ENCODE measurements at places on chromosomes 3 and 15. TPM values are rescaled to one million over a fixed set of nuclear protein-coding genes. Genes with fewer than 3 reads are reported as not detected.
A peak's percentile ranks its signal among the peaks of the same experiment; 100 is the strongest.

ILDR1 gene
- not detected for total RNA-seq

NMNAT3 gene
- 1.2 TPM for total RNA-seq

ZPLD1 gene
- total RNA-seq: not detected

DNA sequence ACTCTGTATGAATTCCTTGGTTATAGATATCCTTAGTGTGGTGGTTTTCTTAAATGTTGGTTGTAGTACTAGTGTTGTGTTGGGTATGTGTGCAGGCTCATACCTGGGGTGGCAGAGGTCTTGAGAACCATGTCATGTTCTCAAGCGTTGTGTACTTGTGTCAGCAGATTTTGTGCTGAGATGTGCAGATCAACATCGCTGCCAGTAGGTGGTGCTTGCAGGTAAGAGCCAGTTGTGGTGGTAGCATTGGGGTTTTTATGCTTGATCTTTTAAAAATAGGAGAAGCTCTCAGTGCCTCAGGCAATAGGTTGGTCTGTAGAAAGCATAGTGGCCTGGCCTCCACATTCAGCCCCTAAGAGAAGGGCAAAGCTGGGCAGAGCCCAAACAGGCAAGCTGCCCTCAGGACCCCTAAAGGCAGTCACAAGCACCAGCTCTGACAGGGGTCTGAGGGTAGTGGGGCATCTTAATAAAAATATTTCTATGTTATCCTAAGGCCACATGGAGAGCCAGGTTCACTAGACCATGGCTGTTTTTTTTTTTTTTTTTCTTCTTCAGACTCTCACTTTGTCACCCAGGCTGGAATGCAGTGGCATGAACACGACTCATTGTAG, 164.0 kb downstream of the IL20RB start:
- DNase-seq: no peak

DNA sequence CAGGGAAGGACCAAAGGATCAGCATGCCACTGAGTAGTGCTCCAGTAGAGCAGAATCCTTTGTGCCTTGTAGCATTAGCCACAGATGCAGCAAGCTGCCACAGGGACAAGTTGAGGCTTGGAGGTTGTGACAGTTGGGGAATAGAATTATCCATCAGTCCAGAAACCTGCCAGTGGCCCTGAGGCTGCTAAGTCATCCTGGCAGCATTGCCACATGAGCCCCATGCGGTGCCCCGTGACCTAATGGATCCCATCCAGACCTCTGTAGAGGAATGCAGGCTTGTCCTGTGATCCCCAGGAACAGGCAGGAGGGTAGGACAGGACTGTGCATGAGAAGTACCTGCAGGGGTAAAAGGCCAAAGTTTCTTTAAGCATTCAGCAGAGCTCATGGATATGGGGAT, 51.7 kb downstream of the BOC start:
- no peak for DNase-seq

DNA sequence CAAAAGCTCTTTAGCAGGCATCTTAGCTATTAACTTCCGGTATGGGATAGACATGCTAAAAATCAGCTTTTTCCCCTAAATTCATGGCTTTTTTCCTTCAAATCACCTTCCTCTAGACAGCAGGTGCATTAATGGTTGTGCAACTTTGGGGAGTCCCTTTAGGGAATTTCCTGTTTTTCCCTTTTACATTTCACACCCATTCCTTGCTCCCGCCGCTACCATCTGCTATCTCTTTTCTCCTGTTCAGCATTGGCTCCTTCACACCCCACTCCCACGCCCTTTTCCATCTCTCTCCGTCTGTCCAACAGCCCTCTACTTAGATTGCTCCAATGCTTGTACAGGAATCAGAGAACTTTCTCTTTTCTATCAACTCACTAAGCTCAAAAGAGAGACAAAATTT, 43.4 kb downstream of the FEZF2 start:
- DNase-seq: no peak

DNA sequence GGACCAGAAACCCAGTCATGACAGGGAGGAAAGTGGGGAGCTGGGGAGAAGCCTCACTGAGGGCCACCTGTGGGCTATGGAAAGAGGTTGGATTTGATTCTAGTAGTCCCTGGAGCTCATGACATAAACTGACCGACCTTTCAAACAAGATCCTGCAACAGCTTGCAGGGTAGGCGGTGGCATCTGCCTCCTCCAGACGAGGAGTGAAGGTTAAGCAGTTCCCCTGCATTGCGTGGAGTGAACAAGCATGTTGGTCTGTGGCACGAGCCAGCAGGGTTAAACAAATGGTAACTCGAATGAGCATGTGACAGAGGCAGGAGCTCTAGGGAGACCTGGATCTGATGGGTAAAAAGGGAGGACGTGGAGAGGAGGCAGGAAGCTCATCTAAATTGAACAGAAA, 12.7 kb downstream of the TGM4 start:
- DNase-seq: no peak

DPPA2 gene
- not detected for total RNA-seq

SNX22 gene
- total RNA-seq: 0.53 TPM

GRCh38 chr15:28184166-28184565, 85.1 kb upstream of the OCA2 start:
- no peak for DNase-seq

DNA sequence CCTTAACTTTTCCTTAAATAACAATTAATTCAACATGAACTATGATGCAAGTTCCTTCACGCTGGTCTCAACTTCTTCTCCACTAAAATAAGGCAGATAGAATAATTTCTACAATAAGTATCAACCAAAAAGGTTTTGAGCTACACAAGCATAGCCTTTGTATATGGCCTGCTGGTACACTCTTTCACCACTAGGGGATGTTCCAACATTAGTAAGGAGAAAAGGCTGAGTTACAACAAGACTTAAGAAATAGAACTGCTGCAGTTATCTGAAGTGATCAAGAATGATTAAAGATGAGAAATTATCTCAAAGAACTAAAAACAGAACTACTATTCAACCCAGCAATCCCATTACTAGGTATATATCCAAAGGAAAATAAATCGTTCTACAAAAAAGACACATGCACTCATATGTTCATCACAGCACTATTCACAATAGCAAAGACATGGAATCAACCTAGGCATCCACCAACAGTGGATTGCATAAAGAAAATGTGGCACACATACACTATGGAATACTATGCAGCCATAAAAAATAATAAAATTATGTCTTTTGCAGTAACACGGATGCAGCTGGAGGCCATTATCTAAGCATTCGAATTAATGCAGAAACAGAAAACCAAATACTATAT, 14.4 kb downstream of the ATP13A3 start:
- DNase-seq: no peak

CPNE9 gene
- not detected for total RNA-seq

DNAJA4 gene
- 3.5 TPM for total RNA-seq

DNA sequence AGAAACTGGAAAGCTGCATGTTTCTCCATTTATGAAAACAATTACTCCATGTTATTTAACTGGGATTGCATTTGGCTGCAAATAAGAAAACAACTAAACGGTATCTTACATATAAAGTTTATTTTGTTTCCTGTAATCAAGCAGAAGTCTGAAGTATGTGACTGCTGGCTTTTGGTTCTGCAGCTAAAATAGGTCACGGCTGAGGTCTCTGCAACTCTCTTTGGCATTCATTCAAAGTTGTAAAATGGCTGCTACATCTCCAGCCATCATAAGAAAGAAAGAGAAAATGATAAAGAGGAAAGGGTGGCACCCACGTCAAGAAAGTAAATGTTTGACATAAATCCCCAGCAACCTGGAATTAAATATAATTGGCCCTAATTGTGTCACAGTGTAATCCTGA, 406.1 kb downstream of the TBC1D5 start:
- no peak for DNase-seq

- peak; percentile 66 for DNase-seq
These were observed 484.4 kb upstream of the TPRG1 start for GRCh38 chr3:188687389-188687788.

RBMS3 gene
- 65.8 TPM for total RNA-seq

TTLL13 gene
- not detected for total RNA-seq

- no peak for DNase-seq
These were observed 1056.4 kb downstream of the NTRK3 start for GRCh38 chr15:87200149-87200548.

GRCh38 chr15:78682693-78683410, 41.8 kb upstream of the CHRNB4 start:
- DNase-seq: no peak

- peak; percentile 40 for DNase-seq
These were observed 114.2 kb downstream of the PGPEP1L start for GRCh38 chr15:98893401-98893800.

- no peak for DNase-seq
These were observed 59.8 kb downstream of the FAM174B start for GRCh38 chr15:92595506-92596381.

- DNase-seq: peak; percentile 57
These were observed 506 bp upstream of the ATP1B3 start for GRCh38 chr3:141875893-141876380.

OR5K2 gene
- total RNA-seq: not detected

DNA sequence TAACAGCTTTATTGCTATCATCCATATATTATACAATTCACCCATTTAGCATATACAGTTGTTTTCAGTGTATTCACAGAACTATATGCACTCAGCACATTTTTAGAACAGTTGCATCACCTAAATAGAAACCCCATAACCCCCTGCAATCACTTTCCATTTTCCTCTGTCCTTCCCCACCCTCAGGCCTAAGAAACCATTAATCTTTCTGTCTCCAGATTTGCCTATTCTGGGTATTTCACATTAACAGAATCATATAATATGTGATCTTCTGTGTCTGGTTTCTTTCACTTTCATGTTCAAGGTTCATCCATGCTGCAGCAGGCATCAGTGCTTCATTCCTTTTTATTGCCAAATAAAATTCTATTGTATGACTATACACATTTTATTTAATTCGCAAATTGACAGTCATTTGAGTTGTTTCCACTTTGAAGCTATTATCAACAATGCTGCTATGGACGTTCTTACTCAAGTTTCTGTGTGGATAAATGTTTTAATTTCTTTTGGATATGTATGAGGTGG, 39.8 kb downstream of the ADAMTS17 start:
- DNase-seq: no peak
